Kidney epithelial cell (primary cell): ENCODE measurements at places on chromosomes 1 and 21. TPM values are rescaled to one million over a fixed set of nuclear protein-coding genes. Genes with fewer than 3 reads are reported as not detected.

The PRELP gene
- total RNA-seq = under 0.01 TPM in 1 of 2 replicates, not detected in the other

The CLCA2 gene
- not detected in 2 replicates for total RNA-seq

The CGN gene
- 23.6 and 29.3 TPM in 2 replicates for total RNA-seq

The KCNN3 gene
- 0.04 and 0.34 TPM in 2 replicates for total RNA-seq

The MRAP gene
- not detected in 2 replicates for total RNA-seq

The PKP1 gene
- total RNA-seq = 8.7 and 11.6 TPM in 2 replicates

The RAB3B gene
- total RNA-seq = 35.9 and 36.8 TPM in 2 replicates

The NIBAN1 gene
- 68.5 and 72.8 TPM in 2 replicates for total RNA-seq

The TNFRSF9 gene
- total RNA-seq = 4.6 and 5.6 TPM in 2 replicates

The PHGDH gene
- total RNA-seq = 163 and 184 TPM in 2 replicates

The SHISAL2A gene
- not detected in 2 replicates for total RNA-seq

The KIFAP3 gene
- total RNA-seq = 25.3 and 26.6 TPM in 2 replicates

The FCN3 gene
- 0.14 TPM in 1 of 2 replicates, not detected in the other for total RNA-seq

The PHLDA3 gene
- 130 and 132 TPM in 2 replicates for total RNA-seq

The CCDC27 gene
- total RNA-seq = not detected in 2 replicates

The POU3F1 gene
- total RNA-seq = 0.08 TPM in 1 of 2 replicates, not detected in the other

The LHX8 gene
- not detected in 2 replicates for total RNA-seq

The RRP1 gene
- total RNA-seq = 31.9 and 38.5 TPM in 2 replicates

The IL10 gene
- total RNA-seq = not detected in 2 replicates

The LIPI gene
- not detected in 2 replicates for total RNA-seq

The NEGR1 gene
- total RNA-seq = 4.0 and 4.9 TPM in 2 replicates

The LCE1D gene
- not detected in 2 replicates for total RNA-seq

The GDAP2 gene
- 18.9 and 22.2 TPM in 2 replicates for total RNA-seq

The CLCA4 gene
- not detected in 2 replicates for total RNA-seq

The PRR9 gene
- total RNA-seq = not detected in 2 replicates

The MROH7 gene
- total RNA-seq = 0.21 TPM in 1 of 2 replicates, not detected in the other

The CD1B gene
- total RNA-seq = not detected in 2 replicates

The ANXA9 gene
- 0.21 and 1.3 TPM in 2 replicates for total RNA-seq

The S1PR1 gene
- 0.48 and 2.7 TPM in 2 replicates for total RNA-seq
